ENCODE measurements at places on chromosomes 13 and 19. TPM values are rescaled to one million over a fixed set of nuclear protein-coding genes. Genes with fewer than 3 reads are reported as not detected.

Gene PSPN
- 0.10 TPM for polyA plus RNA-seq

Gene ZNF799
- polyA plus RNA-seq = 3.2 TPM

- peak; percentile 33 for DNase-seq
- no peak overlapping the region for H3K27ac ChIP-seq
- peaks cover 18% of the 10 kb centered on the region for H3K4me1 ChIP-seq
- no peaks in the 10 kb centered on the region for H3K36me3 ChIP-seq
These were observed 25.7 kb downstream of the CAB39L start for GRCh38 chr13:49418206-49418605.

- H3K36me3 ChIP-seq = peaks cover 53% of the 10 kb centered on the region
- no peaks in the 10 kb centered on the region for H3K27me3 ChIP-seq
- DNase-seq = no peak
- peak overlapping the region; percentile 36 for H3K27ac ChIP-seq
- peaks cover 14% of the 10 kb centered on the region for H3K4me1 ChIP-seq
These were observed 3.3 kb downstream of the UPF3A start for GRCh38 chr13:114284680-114285079.

DNA sequence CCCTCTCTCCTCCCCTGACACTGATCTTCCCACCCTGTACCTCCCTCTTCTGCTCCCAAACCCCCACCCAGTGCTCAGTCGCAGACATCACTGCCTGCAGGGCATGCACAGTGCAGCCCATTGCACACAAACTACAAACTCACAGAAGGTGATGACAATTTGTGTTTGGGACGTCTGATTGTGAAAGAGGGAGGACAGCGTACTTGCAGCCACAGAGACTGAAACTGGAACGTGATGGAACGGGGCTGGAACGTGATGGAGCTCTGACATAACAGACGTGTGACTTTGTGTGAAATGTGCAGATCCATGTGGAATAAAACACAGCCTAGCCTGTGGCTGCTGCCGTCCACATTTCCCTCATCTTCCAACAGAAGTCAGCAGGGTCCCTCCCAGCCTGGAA is 57.3 kb upstream of the CEACAM8 start:
- H3K36me3 ChIP-seq = no peaks in the 10 kb centered on the region
- H3K4me1 ChIP-seq = no peaks in the 10 kb centered on the region
- no peak overlapping the region for H3K4me3 ChIP-seq
- DNase-seq = no peak
- no peaks in the 10 kb centered on the region for H3K27me3 ChIP-seq
- no peak overlapping the region for H3K27ac ChIP-seq

DNA sequence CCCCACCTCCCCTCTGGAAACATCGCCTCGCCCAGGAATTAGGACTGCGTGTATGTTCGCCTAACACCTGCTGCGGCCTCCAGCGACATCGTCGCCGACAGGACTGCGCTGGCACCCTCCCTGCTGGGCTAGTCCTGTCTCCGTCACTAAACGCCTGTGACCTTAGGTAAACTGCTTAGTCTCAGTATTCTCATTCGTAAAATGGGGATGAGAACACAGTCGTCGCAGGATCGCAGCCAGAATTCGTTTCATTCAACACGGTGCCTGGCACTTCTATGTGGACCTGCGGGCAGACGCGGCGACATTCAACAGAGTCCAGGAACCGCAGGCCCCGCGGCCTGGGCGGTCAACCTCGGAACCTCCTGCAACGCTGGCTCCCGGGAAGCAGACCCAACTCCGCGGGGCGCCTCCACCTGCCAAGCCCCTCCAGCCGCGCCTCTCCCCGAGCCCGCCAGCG is 485 bp downstream of the CRYL1 start:
- DNase-seq = peak; percentile 26
- H3K36me3 ChIP-seq = no peaks in the 10 kb centered on the region
- H3K4me1 ChIP-seq = peaks cover 32% of the 10 kb centered on the region
- peak overlapping the region; percentile 97 for H3K27ac ChIP-seq
- no peaks in the 10 kb centered on the region for H3K27me3 ChIP-seq

- no peak for DNase-seq
- H3K27ac ChIP-seq = no peak overlapping the region
- peaks cover 34% of the 10 kb centered on the region for H3K4me1 ChIP-seq
- no peaks in the 10 kb centered on the region for H3K36me3 ChIP-seq
- no peak overlapping the region for H3K4me3 ChIP-seq
- no peaks in the 10 kb centered on the region for H3K27me3 ChIP-seq
These were observed 4.3 kb upstream of the USF2 start for GRCh38 chr19:35264268-35265125.

Gene ZIC5
- not detected for polyA plus RNA-seq

DNA sequence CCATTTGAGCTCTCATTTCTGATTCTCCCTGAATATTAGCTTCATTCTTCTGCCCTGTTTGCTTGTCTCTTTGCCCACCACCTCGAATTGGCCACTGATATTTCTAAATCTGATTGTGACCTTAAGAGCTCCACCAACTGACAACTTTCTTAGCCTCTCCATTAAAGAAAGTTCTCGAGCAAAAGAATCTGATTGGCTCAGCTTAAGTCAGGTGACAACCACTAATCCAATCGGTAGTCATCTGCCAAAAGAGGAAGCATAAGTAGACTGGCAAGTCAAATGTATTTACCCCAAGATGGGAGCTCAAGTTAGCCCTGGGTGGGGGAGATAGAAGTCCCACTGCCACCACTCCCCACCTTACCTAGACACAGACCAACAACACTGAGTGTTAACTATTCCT is 41.5 kb downstream of the NOTCH3 start:
- H3K4me1 ChIP-seq = no peaks in the 10 kb centered on the region
- no peaks in the 10 kb centered on the region for H3K36me3 ChIP-seq
- no peaks in the 10 kb centered on the region for H3K27me3 ChIP-seq

- H3K27me3 ChIP-seq = no peaks in the 10 kb centered on the region
- H3K36me3 ChIP-seq = no peaks in the 10 kb centered on the region
- H3K4me1 ChIP-seq = no peaks in the 10 kb centered on the region
- DNase-seq = no peak
These were observed 683.4 kb downstream of the PCDH9 start for GRCh38 chr13:66546534-66547379.

Gene SHANK1
- not detected for polyA plus RNA-seq

- DNase-seq = no peak
- no peaks in the 10 kb centered on the region for H3K36me3 ChIP-seq
- H3K4me3 ChIP-seq = peak overlapping the region; percentile 59
- no peaks in the 10 kb centered on the region for H3K27me3 ChIP-seq
- peaks cover 46% of the 10 kb centered on the region for H3K4me1 ChIP-seq
These were observed 2.6 kb upstream of the CARD8 start for GRCh38 chr19:48258350-48258749.

Gene STARD13
- 0.60 TPM for polyA plus RNA-seq

Gene PABPC3
- 0.17 TPM for polyA plus RNA-seq

Gene TLE2
- polyA plus RNA-seq = not detected

- H3K27me3 ChIP-seq = no peaks in the 10 kb centered on the region
- H3K4me1 ChIP-seq = no peaks in the 10 kb centered on the region
- no peak for DNase-seq
- H3K36me3 ChIP-seq = peaks cover 73% of the 10 kb centered on the region
- H3K27ac ChIP-seq = no peak overlapping the region
- no peak overlapping the region for H3K4me3 ChIP-seq
These were observed 66.7 kb downstream of the PEX11G start for GRCh38 chr19:7421941-7422744.

DNA sequence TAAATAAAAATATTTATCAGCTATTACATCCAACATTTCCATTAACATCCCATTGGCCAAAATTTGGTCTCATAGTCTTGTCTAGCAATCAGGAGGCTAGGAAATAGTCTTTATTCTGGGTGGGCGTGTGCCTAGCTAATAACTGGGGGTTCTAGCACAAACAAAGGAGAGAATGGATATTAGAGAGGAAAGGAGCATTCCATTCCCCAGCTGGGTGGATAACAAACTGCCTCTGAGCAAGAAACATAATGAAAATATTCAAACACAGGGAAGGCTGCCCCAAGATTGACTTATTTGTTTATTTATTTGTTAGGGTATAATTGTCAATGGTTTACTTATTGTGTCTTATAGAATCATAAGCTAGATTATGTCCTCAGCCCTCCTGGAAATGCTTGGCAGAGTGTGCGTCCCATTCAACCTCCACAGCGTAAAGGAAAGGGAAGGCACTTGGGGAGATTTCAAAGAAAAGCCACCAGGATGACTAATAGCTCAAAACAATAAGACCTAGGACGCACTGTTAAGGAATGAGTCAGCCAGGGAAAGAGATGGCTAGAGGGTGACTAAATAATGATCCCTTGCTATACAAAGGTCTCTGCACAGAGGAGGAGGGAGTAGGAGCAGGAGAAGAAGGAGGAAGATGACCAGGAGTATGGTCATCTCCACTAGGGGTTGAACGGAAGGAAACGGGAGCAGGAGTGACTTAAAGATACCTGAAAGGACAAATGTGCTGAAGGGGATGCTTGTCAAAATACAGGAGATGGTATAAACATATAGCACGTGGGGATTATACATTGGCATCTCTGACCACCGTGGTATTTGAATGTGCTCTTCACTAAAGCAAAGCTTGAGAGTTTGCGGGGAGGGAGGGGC is 23.5 kb upstream of the USP12 start:
- no peak overlapping the region for H3K27ac ChIP-seq
- no peaks in the 10 kb centered on the region for H3K4me1 ChIP-seq
- H3K27me3 ChIP-seq = no peaks in the 10 kb centered on the region
- H3K36me3 ChIP-seq = no peaks in the 10 kb centered on the region
- H3K4me3 ChIP-seq = no peak overlapping the region
- no peak for DNase-seq

Gene LMTK3
- 0.06 TPM for polyA plus RNA-seq

Gene PNMA8A
- polyA plus RNA-seq = not detected

DNA sequence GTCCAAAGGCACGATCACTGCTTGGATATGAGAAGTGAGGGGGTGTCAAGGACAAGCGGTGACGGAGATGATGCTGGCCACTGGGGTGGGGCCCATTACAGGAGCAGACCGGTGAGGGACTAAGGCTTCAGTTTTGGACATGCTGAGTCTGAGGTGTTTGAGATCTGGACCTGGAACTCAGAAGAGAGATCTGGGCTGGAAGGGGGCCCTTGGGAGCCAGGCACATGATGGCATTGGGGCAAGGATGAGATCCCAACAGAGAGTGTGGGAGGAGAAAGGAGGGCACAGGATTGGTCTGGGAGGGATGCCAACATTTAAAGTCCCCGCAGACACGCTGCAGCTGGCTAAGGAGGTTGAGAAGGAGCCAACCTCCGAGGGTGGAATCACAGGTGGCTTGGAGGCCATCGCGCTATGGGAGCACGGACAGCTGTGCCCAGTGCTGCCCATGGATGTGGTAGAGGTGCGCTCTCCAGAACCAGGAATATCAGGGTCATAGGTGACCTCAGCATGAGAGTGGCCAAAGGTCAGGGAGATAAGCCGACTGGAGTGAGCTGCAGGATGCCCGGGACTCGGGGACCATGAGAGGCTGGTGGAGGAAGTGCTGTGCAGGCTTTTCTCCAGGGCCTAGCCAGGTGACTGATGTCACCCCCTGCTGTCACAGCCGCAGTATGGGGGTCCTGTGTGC is 21.8 kb downstream of the DHRS12 start:
- no peaks in the 10 kb centered on the region for H3K4me1 ChIP-seq
- H3K27ac ChIP-seq = no peak overlapping the region
- DNase-seq = no peak
- H3K27me3 ChIP-seq = peaks cover 11% of the 10 kb centered on the region
- no peak overlapping the region for H3K4me3 ChIP-seq

Gene LRRC25
- 581 TPM for polyA plus RNA-seq

DNA sequence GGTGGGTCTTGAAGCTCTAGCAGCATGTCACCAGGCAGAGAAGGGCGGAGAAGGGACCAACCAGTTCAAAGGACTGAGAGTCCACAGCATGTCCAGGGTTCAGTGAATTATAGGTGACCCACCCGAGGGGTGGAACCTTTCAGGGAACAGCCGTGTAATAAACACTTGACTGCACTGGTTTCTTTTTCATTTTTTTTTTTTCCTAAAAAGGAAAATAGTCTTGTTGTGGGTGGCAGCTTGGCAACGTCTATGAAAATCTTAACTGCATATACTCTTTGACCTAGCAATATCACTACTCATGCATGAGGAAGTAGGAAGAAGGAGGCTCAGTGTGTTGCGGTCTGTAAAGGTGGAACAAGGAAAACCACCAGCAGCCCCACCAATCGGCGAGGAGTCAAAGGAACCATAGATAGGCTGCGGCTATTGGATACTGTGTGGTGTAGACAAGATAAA is 13.0 kb upstream of the MYH14 start:
- H3K27me3 ChIP-seq = no peaks in the 10 kb centered on the region
- DNase-seq = no peak
- no peak overlapping the region for H3K4me3 ChIP-seq
- H3K27ac ChIP-seq = no peak overlapping the region
- no peaks in the 10 kb centered on the region for H3K4me1 ChIP-seq

DNA sequence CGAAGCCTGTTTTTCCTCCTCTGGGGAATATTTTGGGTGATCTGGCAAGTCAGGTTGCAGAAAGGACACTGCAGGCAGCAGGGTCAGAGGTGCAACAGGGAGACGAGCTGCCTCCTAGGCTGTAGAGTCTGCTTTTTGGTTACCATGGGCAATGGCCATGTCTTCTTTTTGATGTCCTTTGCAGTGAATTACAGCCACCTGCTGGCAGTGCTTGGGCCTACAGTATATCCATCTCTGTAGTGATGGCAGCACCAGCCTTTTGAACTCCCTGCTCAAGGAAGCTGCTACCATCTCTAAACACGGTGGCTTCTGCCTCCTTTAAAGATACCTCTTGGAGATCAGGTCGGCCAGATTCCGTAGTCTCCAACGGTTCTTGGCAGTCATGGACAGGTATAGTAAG is 73.9 kb downstream of the WTIP start:
- H3K4me1 ChIP-seq = no peaks in the 10 kb centered on the region
- H3K27ac ChIP-seq = no peak overlapping the region
- no peaks in the 10 kb centered on the region for H3K36me3 ChIP-seq
- DNase-seq = no peak
- H3K4me3 ChIP-seq = no peak overlapping the region

DNA sequence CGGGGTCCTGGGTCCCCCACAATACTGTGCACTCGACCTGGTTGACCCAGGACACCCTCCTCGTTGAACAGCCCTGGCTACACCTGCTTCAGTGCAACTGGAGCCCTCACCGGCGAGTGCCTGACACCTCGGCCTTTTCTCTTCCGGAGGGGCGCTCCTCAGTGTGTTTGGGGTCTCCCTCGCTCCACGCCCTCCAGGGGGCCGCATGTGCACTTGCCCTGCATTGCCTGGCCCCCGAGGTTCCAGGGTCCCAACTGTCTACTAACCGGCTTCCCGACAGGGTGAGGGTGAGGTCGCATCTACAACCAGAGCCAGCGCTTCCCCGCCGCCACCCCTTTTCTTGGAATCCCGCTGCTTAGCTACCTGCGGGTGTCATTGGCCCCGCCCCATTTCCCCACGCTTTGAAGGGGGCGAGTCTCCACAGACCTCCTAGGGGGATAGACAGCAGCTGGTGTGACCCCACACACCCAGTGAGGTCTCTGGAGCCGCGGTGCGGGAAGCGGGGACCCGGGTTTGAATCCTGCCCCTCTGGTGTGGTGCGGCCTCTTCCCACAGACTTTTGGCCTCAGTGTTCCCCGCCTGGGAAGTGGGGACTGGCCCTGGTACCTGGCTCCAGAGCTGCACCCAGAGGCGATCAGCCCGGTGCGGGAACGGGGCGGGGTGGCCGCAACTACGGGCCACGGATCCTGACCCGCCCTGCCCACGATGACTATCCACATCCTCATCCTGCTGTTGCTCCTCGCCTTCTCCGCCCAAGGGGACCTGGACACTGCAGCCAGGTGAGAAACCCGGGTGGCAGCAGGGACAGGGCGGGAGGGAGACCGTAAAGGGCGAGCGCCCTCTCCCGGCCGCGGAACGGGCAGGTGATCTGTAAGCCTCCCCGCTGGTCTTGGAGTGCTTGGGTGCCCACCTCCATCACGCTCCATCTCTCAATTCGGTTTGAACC is at the start of gene ADM5:
Gene ADM5, plus strand, starts transcription at position 462 of the 946 bp plus-strand sequence. Its CDS starts 244 bp downstream, at position 706.
- H3K36me3 ChIP-seq = peaks cover 20% of the 10 kb centered on the region
- H3K27me3 ChIP-seq = peaks cover 42% of the 10 kb centered on the region
- peaks cover 29% of the 10 kb centered on the region for H3K4me1 ChIP-seq
- H3K27ac ChIP-seq = no peak within 1 kb of the TSS
- DNase-seq = no peak

Measured in CD14-positive monocyte (primary cell).